ENCODE measurements at places on chromosomes 4 and X.

DNA sequence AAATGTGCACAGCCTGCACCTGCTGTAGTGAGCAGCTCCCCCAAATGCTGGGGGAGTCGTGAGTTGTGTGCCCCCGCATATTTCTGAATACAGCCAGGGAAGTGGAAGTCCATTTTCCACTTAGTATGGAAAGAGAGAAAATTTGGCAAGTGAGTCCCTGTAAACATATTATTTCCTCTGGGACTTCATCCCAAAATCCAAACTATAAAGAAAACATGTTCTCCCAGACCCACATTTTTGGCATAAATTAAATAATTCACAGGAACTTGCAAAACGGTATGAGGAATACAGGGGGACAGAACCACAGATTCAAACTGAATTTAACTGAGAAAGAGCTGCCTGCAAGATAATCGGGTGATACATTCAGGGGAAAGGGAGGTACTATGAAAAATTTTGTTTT lies 107.2 kb downstream of the GPR143 start:
- no peak overlapping the region for H3K4me3 ChIP-seq
- no peaks in the 10 kb centered on the region for H3K27me3 ChIP-seq
- H3K36me3 ChIP-seq, result peaks cover 16% of the 10 kb centered on the region
- DNase-seq, result no peak

- H3K27ac ChIP-seq, result peak overlapping the region; percentile 47
- peaks cover 15% of the 10 kb centered on the region for H3K36me3 ChIP-seq
- DNase-seq, result no peak
- no peaks in the 10 kb centered on the region for H3K27me3 ChIP-seq
- peaks cover 84% of the 10 kb centered on the region for H3K4me1 ChIP-seq
- no peak overlapping the region for H3K4me3 ChIP-seq
These were observed 29.6 kb downstream of the LEF1 start for GRCh38 chr4:108139089-108139488.

- no peaks in the 10 kb centered on the region for H3K27me3 ChIP-seq
- H3K4me3 ChIP-seq, result peak overlapping the region; percentile 98
- H3K4me1 ChIP-seq, result peaks cover 67% of the 10 kb centered on the region
These were observed 1.5 kb downstream of the PIM2 start for GRCh38 chrX:48917139-48918001.

- DNase-seq, result no peak
- peaks cover 3% of the 10 kb centered on the region for H3K4me1 ChIP-seq
- no peaks in the 10 kb centered on the region for H3K27me3 ChIP-seq
- no peaks in the 10 kb centered on the region for H3K36me3 ChIP-seq
- no peak overlapping the region for H3K27ac ChIP-seq
- peak overlapping the region; percentile 50 for H3K4me3 ChIP-seq
These were observed 357 bp upstream of the ETNPPL start for GRCh38 chr4:108763226-108763593.

DNA sequence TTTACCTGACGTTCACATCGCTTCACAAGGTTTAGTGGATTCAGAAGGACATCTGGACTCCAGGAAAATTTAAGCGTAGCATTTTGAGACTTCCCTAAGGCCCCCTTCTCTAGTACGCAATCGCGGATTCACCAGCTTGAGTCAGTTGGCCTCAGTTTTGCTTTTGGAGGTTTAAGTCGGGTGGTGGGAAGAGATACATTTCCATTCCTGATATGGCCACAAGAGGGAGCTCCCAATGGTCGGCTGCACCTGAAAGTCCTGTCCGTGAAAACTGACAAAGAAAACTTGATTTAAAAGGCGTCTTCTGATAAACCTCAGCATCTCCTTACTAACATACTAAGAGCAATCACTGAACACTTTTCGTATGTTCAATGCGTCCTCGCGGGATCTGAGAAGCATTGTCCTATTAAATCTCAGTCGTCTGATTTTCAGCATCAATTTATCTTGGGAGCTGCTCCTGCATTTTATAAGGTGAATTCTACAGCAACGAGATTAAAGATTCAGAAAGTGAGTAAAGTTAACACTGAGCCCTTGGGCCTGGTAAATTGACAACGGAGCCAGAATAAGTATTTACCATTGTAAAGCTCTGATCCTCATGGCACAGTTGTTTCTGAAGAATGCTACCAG lies 50.6 kb downstream of the LGI2 start:
- peak; percentile 34 for DNase-seq
- H3K4me1 ChIP-seq, result no peaks in the 10 kb centered on the region
- no peaks in the 10 kb centered on the region for H3K27me3 ChIP-seq
- H3K36me3 ChIP-seq, result no peaks in the 10 kb centered on the region
